ENCODE measurements at places on chromosomes 5 and 9.

GRCh38 chr5:177222269-177222668, 81.2 kb downstream of the RAB24 start:
- DNase-seq = no peak

DNA sequence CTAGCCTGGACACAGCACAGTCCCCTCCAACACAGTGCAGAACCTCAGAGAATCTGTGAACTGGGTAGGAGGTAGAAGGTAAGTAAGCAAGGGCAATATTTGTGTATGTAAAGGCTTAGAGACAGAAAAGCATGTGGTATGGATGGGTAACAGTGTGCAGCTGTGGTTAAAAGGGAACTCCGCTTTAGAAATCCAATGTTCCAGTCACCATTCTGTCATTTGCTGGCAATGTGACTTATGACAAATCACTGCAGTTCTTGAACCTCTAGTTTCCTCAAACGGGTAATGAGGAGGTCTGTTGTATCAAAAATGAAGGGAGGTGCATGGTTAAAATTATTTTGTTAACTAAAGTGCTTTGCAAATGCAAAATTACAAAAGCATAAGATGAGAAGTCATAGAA, 125.5 kb upstream of the IFNE start:
- DNase-seq = no peak

DNA sequence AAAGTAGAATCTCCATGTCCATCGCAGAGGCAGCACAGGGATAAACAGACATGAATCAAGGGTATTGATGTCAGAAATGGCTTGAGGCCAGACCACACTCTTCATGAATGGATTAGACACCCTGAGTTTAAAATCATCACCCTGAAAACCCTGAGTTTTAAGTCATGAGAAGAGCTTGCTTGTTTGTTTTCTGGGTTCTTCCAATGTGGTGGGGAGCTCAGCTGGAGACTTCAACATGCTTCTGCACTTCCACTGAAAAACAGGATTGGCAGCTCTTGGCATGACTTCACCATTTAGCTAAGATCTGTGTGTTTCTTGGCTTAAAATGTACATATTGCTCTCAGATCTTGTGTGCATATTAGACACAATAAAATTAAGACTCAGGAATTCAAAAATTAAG, 9.8 kb downstream of the GCNT4 start:
- no peak for DNase-seq

GRCh38 chr9:88458716-88459465, 70.6 kb downstream of the SPIN1 start:
- DNase-seq = no peak

GRCh38 chr9:83960991-83961390, 19.0 kb downstream of the HNRNPK start:
- DNase-seq = no peak

DNA sequence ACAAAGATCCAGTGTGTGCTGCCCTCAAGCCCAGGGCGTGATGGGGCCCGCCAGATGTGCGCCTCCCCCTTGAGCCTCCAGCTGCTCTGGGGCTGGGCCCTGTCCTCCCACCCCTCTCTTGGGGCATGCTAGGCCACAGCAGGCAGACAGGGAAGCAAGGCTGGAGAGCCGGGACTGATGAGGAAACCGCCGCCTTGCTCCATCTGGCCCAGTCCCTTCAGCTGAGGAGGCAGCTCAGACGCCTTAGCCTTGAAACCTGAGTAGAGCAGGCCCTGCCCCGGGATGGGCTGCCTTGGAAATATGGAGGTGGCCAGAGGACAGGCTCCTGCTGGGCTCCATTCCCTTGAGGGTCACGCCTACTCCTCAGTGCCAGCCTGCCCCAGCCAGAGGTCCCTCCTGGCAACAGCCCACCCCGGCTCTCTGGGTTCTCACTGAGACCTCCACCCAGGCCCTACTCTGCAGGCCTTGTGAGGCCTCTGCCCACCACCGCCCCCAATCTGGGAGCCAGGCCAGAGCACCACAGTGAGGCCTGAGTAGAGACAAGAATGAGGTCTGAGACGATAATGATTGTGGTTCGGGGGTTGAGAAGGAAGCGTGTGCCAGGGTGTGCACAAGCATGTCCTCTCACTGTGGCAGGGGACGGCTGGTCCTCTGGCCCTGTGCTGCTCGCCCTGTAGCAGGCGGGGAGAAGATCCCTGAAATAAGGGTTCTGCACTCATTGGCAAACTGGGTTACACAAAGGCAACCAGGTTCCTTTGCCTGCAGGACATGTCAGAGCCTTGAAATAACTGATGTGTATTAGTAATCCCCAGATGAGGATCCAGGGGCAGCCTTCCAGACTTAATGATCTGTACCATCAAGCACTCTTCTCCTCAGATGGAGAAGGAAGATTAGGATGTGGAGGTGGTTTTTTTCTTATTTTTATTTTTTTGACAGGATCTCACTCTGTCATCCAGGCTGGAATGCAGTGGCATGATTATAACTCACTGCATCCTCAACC, 30.9 kb downstream of the CXXC5 start:
- DNase-seq = no peak

- no peak for DNase-seq
Measured at GRCh38 chr9:124038239-124038638, 26.7 kb downstream of the LHX2 start.

DNA sequence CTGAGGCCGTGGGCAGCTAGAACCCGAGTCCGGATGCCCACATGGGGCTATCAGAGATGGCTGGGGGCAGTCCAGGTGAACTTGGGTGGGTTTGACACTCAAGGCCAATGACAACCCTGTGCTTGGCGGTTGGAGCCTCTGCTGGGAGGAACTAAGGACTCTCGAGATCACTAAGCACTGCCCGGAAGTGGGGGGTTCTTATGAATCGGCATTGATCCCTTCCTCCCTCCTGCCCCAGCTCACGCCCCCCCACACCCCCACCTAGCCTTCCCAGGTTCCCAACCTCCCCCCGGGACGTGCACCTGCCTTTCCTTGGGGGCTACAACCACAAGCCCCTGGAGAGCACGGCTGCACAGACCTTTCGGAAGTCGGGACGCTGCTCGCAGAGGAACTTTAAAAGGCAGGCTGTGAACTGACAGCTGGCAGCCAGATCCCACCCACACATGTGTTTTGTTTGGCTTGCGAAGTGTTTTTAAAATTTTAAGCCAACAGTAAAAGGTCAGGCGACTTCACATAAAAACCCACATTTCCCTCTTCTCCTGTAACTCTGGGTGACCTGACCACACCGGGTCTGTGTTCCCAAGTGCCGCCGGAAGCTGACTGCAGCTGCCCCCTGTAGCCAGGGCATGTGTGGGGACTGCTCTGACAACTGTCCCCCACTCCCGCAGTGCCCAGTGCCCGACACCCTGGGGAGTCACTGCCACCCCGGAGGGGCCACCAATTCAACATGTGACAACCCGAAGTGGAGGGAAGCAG, 5.1 kb upstream of the RALGDS start:
- no peak for DNase-seq

DNA sequence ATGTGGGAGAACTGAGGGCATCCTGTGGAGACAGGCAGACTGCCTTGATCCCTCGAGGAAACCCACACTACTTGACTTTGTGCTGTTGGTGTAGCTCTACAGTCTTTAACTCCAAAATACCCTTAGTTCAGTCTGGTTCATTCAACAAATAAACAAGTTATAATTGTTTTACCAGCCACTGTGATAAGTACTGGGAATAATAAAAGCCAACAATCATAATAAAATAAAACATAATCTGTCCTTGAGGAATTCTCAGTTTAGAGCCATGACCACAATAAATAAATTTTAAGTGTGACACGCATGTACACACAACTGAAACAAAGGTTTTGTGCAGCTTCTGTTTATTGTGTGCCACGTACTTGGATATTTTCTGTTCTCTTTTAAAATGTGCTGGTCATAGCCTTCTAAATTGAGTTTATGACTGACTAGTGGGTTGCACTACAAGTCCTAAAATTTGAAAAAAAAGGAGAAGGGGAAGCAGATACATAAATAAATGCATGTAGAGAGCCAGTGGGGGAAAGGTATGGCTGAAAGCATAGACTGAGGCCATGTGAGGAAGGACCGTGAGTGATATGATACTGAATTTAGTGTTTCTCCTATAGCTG, 6.2 kb upstream of the SCAMP1 start:
- no peak for DNase-seq

GRCh38 chr5:34775886-34776285, 63.1 kb upstream of the TTC23L start:
- no peak for DNase-seq

DNA sequence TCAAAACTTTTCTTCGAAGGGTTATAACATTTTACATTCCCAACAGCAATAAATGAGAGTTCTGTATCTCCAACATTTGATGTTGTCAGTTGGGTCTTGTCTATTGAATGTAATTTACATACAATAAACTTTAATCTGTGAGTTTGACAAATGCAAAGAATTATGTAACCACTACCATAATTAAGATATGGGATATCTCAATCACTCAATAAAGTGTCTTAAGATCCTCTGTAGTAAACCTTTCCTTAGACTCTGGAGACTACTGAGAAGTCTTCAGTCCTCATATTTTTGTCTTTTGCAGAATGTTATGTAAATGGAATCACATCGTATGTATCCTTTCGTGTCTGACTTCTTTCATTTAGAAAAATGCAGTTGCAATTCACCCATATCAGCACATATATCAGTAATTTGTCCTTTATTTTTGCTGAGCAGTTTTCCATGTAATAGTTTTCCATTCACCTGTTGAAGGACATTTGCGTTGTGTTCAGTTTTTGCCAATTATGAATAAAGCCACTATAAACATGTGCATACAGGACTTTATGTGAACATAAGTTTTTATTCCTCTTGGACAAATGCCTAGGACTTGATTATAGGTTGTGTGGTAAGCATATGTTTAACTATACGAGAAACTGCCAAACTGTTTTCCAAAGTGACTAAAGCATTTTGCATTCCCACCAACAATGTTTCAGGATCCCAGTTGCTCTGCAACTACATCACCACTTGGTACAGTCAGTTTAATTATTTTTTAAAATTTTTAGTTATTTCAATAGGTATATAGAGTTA, 784.6 kb upstream of the ZNF608 start:
- DNase-seq = no peak

DNA sequence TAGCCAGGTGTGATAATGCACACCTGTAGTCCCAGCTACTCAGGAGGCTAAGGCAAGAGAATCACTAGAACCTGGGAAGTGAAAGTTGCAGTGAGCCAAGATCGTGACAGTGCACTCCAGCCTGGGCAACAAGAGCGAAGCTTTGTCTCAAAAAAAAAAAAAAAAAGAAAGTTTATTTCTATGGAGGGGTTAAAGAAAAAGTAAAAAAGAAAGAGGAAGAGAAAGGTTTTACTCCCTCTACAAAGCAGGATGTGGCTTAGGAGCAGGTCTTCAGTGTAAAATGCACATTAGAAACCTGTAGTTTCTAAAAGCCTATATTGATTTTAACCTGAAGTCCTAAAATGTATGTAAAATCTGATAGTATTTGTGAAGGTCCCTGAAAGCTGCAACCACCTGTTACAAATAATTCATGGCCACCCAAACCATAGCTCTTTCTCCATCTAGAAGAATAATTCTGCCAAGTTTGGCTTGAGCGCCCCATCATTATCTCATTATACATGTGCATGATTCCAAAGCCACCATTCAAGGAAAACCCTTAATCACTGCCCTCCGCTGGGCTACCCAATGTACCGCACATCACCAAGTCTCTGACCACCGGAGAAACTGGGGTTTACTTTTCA, 3.4 kb downstream of the FNBP1 start:
- DNase-seq = no peak

DNA sequence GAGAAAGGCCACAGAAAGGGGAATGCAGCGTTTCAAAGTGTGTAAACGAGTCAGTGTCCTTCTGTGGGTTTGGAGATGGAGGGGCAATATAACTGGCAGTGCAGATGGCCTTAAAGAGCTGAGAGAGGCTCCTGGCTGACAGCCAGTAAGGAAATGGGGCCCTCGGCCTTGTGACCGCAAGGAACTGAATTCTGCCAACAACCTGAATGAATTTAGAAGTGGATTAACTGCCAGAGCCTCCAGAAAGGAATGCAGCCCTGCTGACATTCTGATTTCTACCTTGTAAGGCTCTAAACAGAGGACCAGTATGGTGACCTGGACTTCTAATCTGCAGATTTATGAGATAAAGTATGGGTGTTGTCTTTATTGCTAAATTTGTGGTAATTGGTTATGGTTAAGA, 17.5 kb upstream of the NREP start:
- DNase-seq = no peak

GRCh38 chr5:142325725-142326479, 1.1 kb upstream of the SPRY4 start:
- DNase-seq = no peak

DNA sequence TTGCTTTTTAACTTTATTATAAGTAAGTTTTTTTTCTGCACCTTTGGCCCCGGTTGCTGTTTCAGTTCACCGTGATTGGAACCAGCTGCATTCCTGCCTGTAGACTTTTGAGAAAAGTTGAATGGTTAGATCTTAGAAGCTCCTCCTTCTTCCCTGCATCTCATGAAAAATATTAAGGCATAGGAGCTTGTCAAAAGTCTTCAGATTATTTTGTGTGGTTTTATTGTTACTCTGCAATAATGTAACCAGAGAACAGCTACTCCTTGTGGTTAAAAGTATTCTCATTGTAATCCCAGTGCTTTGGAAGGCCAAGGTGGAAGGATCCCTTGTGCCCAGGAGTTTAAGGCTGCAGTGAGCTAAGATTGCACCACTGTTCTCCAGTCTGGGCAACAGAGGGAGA, 3.3 kb upstream of the SLC2A8 start:
- DNase-seq = no peak

DNA sequence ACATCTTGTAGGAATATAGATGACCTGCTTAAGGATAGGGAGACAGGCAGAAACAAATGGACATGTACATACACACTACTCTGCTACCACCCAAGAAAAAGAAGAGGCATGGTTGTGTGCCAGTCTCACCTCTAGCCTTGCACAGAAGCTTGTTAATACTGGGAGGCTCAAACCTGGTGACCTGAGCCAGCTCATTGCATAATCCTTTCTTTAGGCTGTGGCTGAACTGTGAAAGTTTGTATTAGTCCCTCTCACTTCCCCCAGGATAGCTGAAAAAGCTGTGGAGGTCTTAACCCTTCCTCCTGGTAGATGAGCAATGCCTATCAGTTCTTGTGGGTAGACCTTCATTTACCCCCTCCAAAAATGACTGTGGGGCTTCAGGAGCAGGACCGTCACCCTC, 28.7 kb downstream of the TPD52L3 start:
- DNase-seq = no peak

DNA sequence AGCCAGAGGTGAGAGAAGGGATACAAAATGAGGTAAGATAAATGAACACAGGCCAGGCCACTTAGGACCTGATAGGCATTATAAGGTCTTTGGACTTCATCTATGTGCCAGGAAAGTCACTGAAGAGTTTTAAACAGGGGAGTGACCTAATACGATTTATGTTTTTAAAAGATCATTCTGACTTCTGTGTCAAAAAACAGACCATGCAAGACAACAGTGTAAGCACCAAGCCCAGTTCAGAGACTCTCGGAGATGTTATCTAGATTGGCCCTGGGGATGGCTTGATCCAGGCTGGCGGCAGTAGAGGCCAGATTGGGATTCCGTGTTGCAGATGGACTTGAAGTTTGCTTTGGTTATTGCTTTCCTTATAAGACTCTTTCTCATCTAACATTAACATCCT, 43.0 kb upstream of the DPYSL3 start:
- DNase-seq = no peak

GRCh38 chr5:143729334-143729946, 82.5 kb upstream of the HMHB1 start:
- no peak for DNase-seq

Measured in activated CD4-positive, alpha-beta T cell treated with anti-CD3 and anti-CD28 coated beads for 24 hours (primary cell).